ENCODE measurements at places on chromosomes 5 and 9.

DNA sequence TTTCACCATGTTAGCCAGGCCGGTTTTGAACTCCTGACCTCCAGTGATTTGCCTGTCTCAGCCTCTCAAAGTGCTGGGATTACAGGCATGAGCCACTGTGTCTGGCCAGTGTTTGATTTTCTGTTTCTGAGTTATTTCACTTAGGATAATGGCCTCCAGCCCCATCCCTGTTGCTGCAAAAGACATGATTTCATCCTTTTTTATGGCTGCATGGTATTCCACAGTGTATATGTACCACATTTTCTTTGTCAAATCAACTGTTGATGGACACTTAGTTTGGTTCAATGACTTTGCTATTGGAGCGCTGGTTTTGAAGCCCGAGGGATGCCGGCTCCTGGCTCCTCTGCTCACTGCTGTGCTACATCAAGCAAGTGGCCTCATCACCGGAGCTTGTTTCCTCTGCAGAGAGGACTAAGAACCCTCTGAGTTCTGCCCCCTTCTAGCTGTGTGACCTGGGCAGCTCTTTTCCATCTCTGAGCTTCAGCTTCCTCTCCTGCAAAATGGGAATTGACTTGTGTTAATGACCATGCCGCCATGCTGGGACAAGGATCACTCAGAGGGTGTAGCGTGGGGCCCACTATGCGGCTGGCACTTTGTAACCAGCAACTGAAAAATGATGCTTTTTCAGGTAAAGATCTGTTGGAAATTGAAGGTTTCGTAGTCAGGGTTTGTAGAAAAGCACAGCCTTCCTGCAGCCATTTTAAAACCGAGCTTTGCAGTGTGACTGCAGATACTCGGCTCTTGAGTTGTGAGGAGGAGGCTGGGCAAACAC lies 4.6 kb upstream of the NEURL1B start:
- no peak for DNase-seq

DNA sequence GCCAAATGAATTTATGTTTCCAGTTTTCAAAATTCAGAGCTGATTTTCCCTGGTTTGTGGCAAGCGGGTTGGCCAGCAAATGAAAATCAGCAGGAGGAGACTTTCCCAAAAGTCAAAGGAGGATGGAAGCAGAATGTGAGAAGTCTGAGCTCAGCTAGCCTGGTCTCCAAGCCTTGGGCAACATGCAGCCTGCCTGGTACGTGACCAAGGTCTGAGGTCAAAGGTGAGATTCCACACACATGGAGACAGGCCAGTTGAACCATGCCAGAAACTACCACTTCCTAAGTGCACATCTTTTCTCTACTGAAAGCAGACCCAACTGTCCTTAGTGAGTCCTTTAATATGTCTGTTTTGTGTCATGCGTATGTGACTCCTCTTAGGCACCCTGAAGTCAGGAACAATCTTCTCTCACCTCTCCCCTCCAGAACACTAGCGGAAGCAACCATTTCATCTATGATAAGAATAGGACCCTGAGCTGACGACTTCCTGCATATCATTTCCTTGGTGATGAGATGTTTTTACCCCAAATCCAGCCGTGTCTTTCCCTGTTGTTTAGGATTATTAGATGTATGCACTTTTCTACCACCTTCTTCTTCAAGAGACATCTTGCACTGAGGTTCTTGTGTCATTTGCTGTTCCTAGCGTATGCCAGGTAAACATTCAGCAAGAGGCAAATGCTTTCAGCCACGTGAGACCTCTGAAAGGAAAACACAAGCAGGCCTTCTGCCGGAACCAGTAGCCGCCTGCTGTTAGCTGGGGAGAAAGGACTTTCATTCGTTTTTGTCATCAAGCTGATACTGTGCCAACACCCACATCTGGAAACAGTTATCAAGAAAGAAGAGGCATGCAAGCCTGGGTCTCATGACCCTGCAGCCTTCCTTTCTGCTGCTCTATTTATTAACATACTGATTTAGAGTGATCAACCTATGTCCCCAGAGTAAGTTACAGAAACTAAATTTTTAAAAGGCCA lies 9.7 kb upstream of the TGFBI start:
- DNase-seq, result no peak

- no peak for DNase-seq
Measured at GRCh38 chr9:12875191-12875590, 100.4 kb downstream of the LURAP1L start.

DNA sequence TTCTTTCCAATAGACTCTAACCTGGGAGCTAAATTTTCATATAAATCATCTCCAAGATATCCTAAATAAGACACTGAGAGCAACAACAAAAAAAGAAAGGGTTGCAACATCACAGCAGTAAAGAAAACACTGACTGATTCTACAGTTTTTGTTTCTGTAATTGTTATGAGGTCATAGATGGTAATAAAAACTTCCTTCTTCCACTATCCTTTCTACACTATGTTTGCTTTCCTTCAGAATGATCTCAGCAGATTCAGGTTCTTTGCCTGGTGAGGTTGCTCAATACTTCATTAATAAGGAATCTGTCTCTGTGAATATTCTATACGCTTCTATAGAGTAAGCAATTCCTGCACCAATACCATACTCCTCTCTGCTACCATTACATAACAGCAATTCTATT lies 835.6 kb upstream of the GRAMD2B start:
- DNase-seq, result no peak

DNA sequence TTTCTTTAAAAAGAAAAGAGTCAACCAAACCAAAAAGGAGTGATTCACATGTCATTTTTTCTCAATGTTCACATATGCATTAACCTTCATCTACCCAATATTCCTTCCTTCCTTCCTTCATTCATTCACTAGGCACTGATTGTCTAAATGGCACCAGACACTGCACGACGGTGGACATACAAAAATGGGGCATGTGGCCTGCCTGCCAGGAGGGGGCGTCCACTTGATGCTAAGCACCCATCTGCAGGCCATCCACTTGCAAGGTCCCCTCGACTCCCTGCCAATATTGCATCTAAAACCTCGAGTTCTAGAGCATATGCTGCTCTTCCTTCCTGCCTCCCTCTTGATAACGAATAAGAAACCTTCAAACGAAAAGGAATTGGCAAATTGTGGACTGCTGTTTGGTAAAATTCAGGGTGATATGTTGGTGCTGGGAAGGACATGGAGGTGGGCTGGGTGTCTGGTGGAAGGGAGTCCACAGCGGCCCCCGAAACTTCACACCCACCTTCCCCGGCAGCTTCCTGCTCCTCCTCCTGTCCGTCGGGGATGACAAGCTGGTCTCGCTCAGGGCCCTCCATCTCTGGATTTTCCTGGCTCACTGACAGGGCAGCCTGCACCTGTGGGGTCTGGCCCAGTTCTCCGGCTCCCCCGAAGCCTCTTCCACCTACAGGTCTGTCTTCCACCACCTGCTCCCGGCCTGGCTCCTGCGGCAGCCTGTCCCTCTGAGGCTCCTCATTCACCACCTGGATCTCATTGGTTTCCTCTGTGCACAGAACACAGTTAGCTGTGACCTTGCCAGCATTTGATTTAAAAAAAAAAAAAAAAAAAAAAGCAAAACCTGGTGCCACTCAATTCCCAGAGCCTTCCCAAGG lies 64.3 kb downstream of the GOLM1 start:
- DNase-seq, result peak; percentile 71

DNA sequence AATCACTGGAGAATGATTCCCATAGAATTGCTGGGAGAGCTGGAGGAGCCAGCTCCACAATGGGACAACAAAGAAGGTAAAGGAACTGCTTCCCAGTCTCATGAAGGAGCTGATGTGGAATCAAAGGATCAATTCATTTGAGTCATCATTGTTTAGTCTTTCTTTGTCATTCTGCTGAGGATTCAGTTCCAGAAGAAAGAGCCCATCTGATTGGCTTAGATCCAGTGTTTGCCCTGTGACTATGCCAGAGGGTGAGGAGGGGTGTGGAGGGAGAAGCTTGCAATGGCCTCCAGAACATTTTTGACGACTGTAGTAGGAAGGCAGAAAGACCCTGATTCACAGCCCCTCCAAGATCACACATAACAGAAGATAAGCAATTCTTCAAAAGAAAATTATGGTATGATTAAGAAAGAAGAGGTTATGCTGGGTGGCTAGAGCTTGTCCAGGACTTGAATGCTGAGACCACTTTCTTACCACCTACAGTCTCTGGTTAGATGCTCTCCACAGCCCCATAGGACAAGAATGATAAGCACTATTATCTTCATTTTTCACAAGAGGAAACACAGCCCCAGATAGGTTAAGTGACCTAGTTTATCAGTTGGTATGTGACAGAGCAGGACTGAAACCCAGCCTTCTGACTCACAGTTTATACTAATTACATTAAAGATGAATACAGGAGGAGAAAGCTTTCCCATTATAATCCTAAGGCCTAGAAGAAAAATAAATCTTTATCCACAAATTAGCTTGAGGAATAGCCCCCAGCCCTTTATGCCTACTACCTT lies 363.1 kb downstream of the PRELID2 start:
- DNase-seq, result no peak

GRCh38 chr9:89342948-89343347 lies 24.6 kb downstream of the SECISBP2 start:
- DNase-seq, result peak; percentile 61

GRCh38 chr5:109281136-109281690 lies 128.6 kb downstream of the PJA2 start:
- DNase-seq, result no peak

DNA sequence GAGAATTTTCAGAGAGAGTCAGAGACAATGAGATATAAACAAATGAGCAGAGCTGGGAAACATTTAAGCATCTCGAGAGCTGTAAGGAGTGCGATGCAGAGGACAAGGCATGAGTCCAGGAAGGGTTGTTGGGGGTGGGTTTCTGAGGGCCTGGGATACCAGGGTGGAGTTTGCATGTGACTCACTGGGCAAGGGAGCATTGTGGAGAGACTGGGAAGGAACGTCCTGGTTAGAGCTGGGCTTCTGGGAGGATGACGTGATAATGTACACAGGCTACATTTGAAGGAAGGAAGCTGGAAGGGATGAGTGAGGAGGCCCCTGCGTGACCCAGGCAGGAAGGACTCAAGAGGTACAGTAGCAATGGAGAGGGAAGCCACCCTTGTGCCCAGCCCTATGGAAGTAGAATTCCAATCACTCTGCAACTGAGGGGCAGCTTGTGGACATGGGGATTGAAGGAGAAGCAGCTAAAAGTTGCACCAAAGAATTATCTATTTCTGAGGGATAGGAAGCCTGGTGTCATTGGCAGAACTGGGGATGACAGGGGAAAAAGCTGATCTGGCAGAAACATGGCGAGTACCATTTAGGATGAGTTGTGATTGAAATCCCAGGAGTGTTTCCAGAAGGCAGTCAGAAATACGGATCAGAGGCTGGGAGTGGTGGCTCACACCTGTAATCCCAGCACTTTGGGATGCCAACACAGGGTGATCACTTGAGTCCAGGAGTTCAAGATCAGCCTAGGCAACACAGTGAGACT lies 59.3 kb upstream of the AFAP1L1 start:
- DNase-seq, result no peak

DNA sequence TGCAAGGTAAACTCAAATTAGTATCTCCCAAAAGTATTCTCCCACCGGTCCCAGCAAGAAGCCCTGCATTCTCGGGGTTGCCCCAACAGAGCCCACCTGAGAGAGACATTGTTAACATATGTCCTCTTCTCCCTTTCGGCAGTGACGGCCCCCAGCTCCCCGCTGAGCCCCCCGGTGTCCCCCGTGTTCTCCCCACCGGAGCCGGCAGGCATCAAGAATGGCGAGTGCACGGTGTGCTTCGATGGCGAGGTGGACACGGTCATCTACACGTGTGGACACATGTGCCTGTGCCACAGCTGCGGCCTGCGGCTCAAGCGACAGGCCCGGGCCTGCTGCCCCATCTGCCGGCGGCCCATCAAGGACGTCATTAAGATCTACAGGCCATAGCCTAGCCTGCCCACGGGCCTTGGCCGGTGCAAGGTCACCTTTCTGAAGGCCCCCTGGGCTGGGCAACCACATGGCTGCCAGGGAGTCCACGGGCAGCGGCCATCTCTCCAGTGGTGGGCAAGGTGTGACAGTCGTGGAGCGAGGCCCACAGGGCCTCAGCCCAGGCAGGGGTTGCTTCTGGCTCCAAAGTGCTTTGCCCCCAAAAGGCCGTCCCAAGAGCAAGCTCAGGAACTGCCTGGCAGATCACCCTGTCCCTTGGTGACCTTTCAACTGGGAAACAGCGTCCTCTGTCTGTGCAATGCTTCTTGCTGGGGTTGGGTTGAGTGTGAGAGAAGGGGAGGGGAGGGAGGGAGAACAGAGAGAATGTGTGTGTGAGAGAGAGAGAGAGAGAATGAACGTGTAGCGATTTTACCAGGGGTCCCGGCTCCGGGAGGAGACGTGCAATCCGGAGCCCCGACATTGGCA lies 45.7 kb downstream of the NEURL1B start:
- DNase-seq, result no peak

- DNase-seq, result no peak
Measured at GRCh38 chr5:15510092-15510491, 10.1 kb downstream of the FBXL7 start.

GRCh38 chr5:103375350-103375749 lies 116.8 kb downstream of the MACIR start:
- DNase-seq, result no peak

DNA sequence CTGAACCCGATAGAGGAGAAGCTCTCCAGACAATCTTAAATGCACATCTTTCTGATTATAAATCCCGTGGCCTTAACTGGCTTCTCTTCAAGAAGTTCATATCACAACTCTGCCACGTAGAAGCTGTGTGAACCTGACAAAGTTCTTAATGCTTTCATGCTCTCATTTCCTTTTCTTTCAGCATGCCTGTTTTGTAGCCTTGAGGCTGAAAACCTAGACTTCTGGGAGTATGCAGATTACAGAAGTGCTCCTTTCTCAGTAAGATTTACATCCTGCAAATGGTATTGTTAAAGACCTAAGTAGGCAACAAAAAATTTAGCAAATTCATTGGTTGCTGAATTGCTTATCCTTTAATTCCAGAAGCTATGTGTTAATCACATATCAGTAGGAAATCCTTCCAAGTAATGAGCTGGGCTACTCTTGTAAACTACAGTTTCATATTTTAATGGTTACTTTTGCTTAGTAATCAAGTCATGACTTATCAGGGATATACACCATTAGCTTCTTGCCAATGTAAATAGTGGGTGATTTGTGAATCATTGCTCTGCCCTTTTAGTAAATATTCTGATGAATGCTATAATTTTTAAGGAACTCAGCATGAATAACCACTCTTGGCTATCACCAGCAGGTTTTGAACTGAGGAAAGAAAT lies 334.7 kb downstream of the FBXL7 start:
- DNase-seq, result peak; percentile 11

GRCh38 chr5:95048628-95049027 lies 236.3 kb downstream of the MCTP1 start:
- no peak for DNase-seq

- DNase-seq, result peak; percentile 54
Measured at GRCh38 chr5:140240987-140241706, 61.8 kb downstream of the PFDN1 start.

GRCh38 chr9:1875251-1875851 lies 139.8 kb upstream of the SMARCA2 start:
- no peak for DNase-seq

GRCh38 chr9:18379073-18379811 lies 94.7 kb upstream of the ADAMTSL1 start:
- peak; percentile 39 for DNase-seq

GRCh38 chr5:575636-576035 lies 36.5 kb upstream of the CEP72 start:
- no peak for DNase-seq
